ENCODE measurements at places on chromosomes 7 and 10. TPM values are rescaled to one million over a fixed set of nuclear protein-coding genes. Genes with fewer than 3 reads are reported as not detected.

GRCh38 chr7:54253036-54253373 is 289.2 kb upstream of the VSTM2A start:
- no peaks in the 10 kb centered on the region for H3K27me3 ChIP-seq
- no peaks in the 10 kb centered on the region for H3K4me1 ChIP-seq
- H3K4me3 ChIP-seq, result no peak overlapping the region
- DNase-seq, result no peak

COL17A1 gene
- total RNA-seq, result not detected

DNA sequence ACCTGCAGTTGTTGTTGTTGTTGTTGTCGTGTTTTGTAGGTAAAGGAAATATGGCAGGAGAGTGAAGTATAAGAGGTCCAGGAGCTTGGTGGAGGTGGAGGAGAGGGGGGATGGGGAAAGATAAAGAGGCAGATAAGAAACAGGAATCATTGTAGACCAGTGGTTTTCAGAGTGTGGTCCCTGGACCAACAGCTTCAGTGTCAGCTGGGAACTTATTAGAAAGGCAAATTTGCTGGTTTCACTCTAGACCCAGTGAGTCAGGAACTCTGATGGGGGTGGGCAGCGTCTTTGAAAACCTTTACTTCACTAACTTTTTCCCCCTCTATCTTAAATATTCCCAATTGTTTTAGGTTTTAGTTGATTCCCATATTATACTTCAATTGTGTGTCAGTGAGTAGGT is 241.5 kb downstream of the AUTS2 start:
- no peak for DNase-seq
- no peak overlapping the region for H3K27ac ChIP-seq
- H3K4me1 ChIP-seq, result no peaks in the 10 kb centered on the region
- H3K36me3 ChIP-seq, result no peaks in the 10 kb centered on the region

PTCD1 gene
- 4.7 TPM for total RNA-seq

HKDC1 gene
- total RNA-seq, result 0.30 TPM

DNA sequence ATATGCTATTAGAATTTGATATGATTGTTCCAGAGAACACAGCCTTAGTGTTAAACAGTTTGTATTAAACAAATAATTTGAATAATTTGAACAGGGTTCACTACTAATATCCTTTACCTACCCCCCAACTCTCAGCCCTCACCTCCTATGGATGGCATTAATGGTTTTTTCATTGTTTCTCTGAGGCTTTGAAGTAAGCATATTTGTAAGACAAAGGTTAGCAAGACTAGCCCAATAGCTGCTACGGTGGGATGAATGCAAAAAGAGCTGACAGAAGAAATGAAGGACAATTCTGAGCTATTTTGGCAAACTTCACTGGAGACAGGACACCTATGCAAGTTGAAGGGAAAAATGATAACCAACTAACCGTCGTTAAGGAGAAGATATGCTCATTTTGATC is 61.6 kb downstream of the ARL4A start:
- no peak for DNase-seq
- no peaks in the 10 kb centered on the region for H3K27me3 ChIP-seq
- H3K36me3 ChIP-seq, result no peaks in the 10 kb centered on the region
- H3K27ac ChIP-seq, result no peak overlapping the region

- H3K27me3 ChIP-seq, result no peaks in the 10 kb centered on the region
- H3K27ac ChIP-seq, result no peak overlapping the region
- no peak for DNase-seq
- H3K4me1 ChIP-seq, result no peaks in the 10 kb centered on the region
Measured at GRCh38 chr7:80643336-80643915, 5.0 kb downstream of the CD36 start.

- peaks cover 56% of the 10 kb centered on the region for H3K27me3 ChIP-seq
- peak; percentile 32 for DNase-seq
- H3K4me1 ChIP-seq, result peaks cover 20% of the 10 kb centered on the region
Measured at GRCh38 chr10:92691591-92692079, 1.9 kb downstream of the HHEX start.

GRCh38 chr10:120458432-120458831 is 1.4 kb downstream of the PLPP4 start:
- no peak overlapping the region for H3K4me3 ChIP-seq
- H3K36me3 ChIP-seq, result no peaks in the 10 kb centered on the region
- peaks cover 3% of the 10 kb centered on the region for H3K4me1 ChIP-seq
- no peak for DNase-seq
- peaks cover 21% of the 10 kb centered on the region for H3K27me3 ChIP-seq
- H3K27ac ChIP-seq, result no peak overlapping the region

CLCN1 gene
- 0.09 TPM for total RNA-seq

DNA sequence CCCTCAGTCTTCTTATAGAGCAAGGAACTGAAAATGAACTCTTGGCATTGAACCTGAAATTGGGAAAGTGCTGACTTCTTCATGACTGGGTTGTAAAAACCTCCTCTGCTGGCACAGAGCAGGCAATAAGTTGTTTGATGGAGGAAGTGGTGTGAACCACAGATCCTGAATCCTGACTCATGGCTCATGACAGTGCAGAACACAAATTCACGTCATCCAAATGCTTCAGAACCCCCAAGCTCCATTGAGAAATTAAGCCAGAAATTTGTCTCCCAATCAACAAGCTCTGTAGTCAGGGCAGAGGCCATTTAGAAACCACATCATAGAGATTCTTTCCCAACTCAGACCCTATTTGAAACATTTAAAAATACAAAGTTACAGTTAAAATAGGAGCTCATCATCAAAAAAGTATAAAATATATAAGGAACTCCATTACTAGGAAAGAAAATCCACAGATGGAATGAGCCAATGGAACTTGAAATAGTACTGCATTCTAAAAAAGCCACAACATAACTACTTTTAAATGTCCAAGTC is 10.3 kb upstream of the STK17A start:
- no peaks in the 10 kb centered on the region for H3K36me3 ChIP-seq
- H3K27ac ChIP-seq, result no peak overlapping the region
- peak; percentile 65 for DNase-seq
- peaks cover 2% of the 10 kb centered on the region for H3K27me3 ChIP-seq
- peaks cover 24% of the 10 kb centered on the region for H3K4me1 ChIP-seq

- DNase-seq, result no peak
- peaks cover 3% of the 10 kb centered on the region for H3K27me3 ChIP-seq
- H3K4me3 ChIP-seq, result no peak overlapping the region
- H3K27ac ChIP-seq, result no peak overlapping the region
- H3K4me1 ChIP-seq, result no peaks in the 10 kb centered on the region
Measured at GRCh38 chr7:121591926-121592325, 195.8 kb upstream of the FAM3C start.

TMEM229A gene
- total RNA-seq, result not detected

CELF2 gene
- 119 TPM for total RNA-seq

CUZD1 gene
- total RNA-seq, result 1.6 TPM

DNA sequence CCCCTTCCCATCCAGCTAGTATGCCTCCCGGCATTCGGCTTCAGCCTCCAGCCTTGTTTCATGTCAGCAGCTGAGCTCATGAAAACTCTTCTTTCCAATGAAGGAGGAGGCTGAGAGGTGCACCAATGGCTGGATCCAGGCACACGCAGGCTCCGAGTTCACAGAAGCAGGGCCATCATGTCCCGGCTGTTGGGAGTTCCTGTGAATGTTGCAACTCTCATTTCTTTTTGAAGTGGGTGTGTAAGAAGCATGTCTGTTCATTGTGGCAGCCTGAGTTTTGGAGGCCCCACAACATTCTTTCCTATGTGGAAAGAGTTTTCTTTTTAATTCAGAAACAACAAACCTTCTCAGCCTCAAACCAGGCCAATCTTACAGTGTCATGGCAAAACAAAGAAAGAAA is 89.7 kb downstream of the PTPRE start:
- H3K27ac ChIP-seq, result no peak overlapping the region
- no peaks in the 10 kb centered on the region for H3K36me3 ChIP-seq
- no peak overlapping the region for H3K4me3 ChIP-seq

TAS2R5 gene
- total RNA-seq, result 0.75 TPM

DNA sequence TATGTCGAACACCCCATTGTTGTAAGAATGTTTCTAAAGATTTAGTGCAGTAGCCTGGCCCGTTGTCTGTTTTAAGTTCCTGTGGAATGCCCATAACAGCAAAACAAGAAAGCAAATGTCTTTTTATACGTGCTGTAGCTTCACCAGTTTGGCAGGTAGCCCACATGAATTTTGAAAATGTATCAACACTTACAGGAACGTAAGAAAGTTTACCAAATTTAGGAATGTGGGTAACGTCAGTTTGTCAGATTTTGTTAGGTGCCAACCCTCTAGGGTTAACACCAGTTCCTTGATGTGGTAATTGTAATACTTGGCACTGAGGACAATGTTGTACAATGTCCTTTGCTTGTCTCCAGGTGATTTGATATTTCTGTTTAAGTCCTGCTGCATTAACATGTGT is 3.2 kb upstream of the GIMAP4 start:
- H3K27ac ChIP-seq, result peak overlapping the region; percentile 99
- H3K27me3 ChIP-seq, result no peaks in the 10 kb centered on the region
- peak overlapping the region; percentile 61 for H3K4me3 ChIP-seq
- H3K36me3 ChIP-seq, result peaks cover 30% of the 10 kb centered on the region
- H3K4me1 ChIP-seq, result peaks cover 63% of the 10 kb centered on the region

HIPK2 gene
- total RNA-seq, result 23.9 TPM

- no peaks in the 10 kb centered on the region for H3K27me3 ChIP-seq
- no peak for DNase-seq
- peaks cover 2% of the 10 kb centered on the region for H3K36me3 ChIP-seq
- H3K4me3 ChIP-seq, result no peak overlapping the region
- H3K27ac ChIP-seq, result no peak overlapping the region
Measured at GRCh38 chr10:62305813-62306212, 37.2 kb upstream of the RTKN2 start.

DNA sequence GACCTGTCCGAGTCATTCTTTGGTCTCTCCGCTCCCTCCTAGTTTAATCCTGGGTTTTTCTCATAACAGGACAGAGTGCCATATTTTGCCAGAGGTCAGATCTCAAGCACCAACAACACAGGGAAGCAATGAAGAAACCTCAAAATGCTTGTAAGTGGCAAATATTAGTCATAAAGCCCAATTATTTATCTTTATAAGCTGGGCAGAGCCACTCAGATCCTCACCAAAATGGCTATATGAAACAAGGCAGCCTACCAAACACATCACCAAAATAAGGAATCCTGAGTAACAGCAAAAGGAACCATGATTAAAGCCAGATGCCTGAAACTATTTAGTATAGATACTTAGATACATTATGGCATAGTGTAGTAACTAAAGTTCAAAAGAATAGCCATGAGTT is 4.7 kb downstream of the ECD start:
- H3K4me1 ChIP-seq, result peaks cover 60% of the 10 kb centered on the region
- H3K27me3 ChIP-seq, result no peaks in the 10 kb centered on the region
- H3K36me3 ChIP-seq, result peaks cover 42% of the 10 kb centered on the region
- H3K4me3 ChIP-seq, result peak overlapping the region; percentile 0
- H3K27ac ChIP-seq, result peak overlapping the region; percentile 24

TMEM270 gene
- not detected for total RNA-seq

DNA sequence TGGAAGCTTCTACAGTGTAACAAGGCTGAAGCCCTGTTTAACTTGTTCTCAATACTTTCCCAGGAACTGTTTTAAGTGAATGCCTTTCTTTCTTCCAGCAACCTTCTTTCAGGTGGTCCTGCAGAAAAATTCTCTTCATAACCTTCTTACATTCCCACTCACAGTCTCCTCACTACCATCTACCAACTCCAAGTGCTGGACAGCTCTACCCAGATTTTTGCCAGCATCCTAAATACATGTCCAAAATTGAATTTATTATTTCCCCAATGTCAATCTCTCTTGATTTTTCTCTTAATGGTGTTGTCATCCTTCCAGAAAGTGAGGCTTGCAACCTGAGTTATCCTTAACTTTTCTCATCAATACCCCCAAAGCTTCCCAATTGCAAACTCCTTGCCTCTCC is 48.2 kb downstream of the CFAP70 start:
- no peak overlapping the region for H3K4me3 ChIP-seq
- no peak for DNase-seq
- H3K27ac ChIP-seq, result no peak overlapping the region

GRCh38 chr7:885893-886625 is 9.7 kb downstream of the GET4 start:
- peaks cover 3% of the 10 kb centered on the region for H3K4me1 ChIP-seq
- H3K27me3 ChIP-seq, result no peaks in the 10 kb centered on the region
- no peak overlapping the region for H3K4me3 ChIP-seq
- H3K27ac ChIP-seq, result no peak overlapping the region

IFIT1 gene
- 6.5 TPM for total RNA-seq

SPDYE8 gene
- not detected for total RNA-seq

LRRC17 gene
- 0.25 TPM for total RNA-seq

RAMP3 gene
- total RNA-seq, result not detected

GRCh38 chr10:73793456-73793855 is 8.1 kb downstream of the ZSWIM8 start:
- peaks cover 43% of the 10 kb centered on the region for H3K36me3 ChIP-seq
- no peak for DNase-seq
- no peak overlapping the region for H3K27ac ChIP-seq
- H3K27me3 ChIP-seq, result no peaks in the 10 kb centered on the region

GRCh38 chr7:112546723-112547513 is 66.1 kb downstream of the LSMEM1 start:
- no peak overlapping the region for H3K27ac ChIP-seq
- H3K27me3 ChIP-seq, result peaks cover 17% of the 10 kb centered on the region
- DNase-seq, result no peak
- no peaks in the 10 kb centered on the region for H3K4me1 ChIP-seq
- no peak overlapping the region for H3K4me3 ChIP-seq

RELN gene
- total RNA-seq, result not detected

- H3K27ac ChIP-seq, result no peak overlapping the region
- H3K27me3 ChIP-seq, result no peaks in the 10 kb centered on the region
- no peaks in the 10 kb centered on the region for H3K36me3 ChIP-seq
Measured at GRCh38 chr7:4271716-4272015, 410.4 kb upstream of the FOXK1 start.

HOXA4 gene
- not detected for total RNA-seq

SAP25 gene
- total RNA-seq, result 13.1 TPM

ZNF804B gene
- not detected for total RNA-seq

FAM170B gene
- not detected for total RNA-seq

DNA sequence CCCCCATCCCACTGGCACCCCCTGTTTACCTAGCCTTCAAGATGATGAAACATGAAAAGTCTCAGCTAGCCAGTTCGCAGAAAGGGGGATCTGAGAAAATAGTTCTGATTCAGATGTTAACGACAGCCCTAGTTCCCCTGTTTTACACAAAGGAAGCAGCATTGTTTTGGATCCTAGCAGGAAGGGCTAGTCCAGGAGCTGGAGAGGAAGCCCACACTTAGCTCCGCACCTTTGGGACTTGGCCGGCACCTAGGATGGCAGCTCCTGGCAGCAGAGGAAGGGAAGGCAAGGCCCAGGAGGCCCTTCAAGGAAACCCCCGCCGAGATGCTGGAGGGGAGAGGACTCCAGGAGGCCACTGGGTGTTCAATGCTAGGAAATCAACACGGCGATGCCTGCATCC is 29.0 kb upstream of the MGMT start:
- H3K27me3 ChIP-seq, result peaks cover 8% of the 10 kb centered on the region
- no peaks in the 10 kb centered on the region for H3K36me3 ChIP-seq
- no peaks in the 10 kb centered on the region for H3K4me1 ChIP-seq
- no peak overlapping the region for H3K4me3 ChIP-seq
- no peak for DNase-seq

DNA sequence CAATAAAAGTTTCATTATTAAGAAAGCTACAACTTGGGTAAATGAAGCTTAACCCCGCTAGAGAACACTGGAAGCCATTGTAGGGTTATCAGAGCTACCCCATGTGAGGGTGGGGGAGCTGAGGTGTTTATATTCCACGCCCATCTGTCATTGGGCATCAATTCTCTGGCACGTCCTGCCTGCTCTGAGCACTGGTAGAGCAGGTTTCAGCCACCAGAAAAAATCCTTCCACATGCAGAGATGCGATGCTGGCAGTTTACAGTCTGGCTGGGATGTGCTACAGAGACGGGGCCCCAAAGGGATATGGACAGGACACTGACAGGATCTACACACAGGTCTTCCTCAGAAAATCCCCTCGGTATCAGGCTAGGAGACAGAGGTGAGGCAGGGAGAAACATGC is 15.9 kb upstream of the RAPGEF5 start:
- H3K36me3 ChIP-seq, result no peaks in the 10 kb centered on the region
- no peak for DNase-seq
- peaks cover 2% of the 10 kb centered on the region for H3K4me1 ChIP-seq
- no peak overlapping the region for H3K27ac ChIP-seq

All from activated CD4-positive, alpha-beta T cell treated with anti-CD3 and anti-CD28 coated beads for 36 hours (primary cell).